ENCODE measurements at places on chromosomes 7 and 10.

DNA sequence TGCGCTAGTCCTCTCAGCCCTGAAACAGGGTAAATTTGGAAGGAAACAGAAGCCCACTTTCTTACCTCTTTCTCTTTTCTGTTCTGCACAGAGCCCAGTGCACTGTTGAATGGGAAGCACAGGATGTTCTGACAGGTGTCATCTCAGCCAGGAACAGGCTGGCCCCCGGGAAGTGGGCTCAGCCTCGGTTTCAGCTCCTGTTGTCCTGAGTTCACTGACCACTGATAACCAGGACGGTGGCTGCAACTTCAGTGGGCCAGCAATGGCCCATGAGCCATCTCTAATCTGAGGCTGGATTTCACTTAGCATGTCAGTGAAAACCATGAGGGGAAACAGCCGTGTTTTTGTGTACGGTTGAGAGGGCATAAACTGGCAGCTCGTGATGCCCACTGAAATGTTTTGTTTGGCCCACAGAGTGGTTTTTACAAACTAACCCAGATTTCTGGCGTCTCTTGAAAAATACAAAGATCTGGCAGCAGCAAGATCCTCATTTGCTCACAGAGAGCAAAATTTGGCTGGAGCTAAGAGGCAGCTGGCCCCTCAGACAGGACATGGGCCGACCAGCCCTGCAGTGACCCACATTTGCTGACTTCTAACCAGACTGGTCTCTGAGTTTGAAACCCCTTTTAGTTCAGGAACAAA is 455.9 kb downstream of the PAXIP1 start:
- no peak for DNase-seq

DNA sequence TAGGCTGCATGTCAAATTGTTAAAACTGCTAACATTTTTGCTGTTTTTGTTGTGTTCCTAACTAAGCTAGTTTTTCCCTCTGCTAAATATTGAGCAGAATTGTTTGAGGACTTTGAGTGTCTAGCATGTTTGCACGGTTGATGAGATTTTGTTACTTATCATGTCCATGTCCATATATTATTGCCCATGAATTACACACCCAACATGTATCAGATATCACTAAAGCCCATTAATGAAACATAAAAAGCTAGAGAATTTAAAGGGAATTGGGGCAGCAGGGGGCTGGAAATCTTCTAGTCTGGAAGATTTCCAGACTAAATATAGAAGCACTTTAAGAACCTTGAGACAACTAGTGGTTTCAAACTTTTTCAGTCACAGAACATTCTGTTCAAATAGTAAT is 197.7 kb downstream of the SNX10 start:
- no peak for DNase-seq

DNA sequence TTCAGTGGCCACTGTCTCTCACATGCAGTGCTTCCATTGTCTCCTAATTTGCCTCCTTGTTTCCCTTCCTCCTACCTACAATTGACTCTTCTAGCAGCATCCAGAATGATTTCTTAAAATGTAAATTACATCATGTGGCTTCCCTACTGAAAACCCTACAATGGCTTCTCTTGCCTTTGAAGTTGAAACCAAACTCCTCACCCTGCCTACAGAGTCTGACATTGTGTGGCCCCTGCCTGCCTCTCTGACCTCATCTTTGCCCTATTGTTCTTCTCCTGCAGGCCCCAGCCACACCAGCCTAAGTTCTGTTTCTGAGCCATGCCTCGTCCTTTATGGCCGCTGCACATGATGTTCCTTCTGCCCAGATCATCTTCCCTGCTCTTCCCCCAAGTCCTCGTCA is 35.8 kb upstream of the CDK1 start:
- DNase-seq: no peak

GRCh38 chr7:154584352-154585252 is 418.3 kb downstream of the PAXIP1 start:
- DNase-seq: peak; percentile 23

- no peak for DNase-seq
These were observed 9.0 kb downstream of the PRKAG2 start for GRCh38 chr7:151867912-151868311.

DNA sequence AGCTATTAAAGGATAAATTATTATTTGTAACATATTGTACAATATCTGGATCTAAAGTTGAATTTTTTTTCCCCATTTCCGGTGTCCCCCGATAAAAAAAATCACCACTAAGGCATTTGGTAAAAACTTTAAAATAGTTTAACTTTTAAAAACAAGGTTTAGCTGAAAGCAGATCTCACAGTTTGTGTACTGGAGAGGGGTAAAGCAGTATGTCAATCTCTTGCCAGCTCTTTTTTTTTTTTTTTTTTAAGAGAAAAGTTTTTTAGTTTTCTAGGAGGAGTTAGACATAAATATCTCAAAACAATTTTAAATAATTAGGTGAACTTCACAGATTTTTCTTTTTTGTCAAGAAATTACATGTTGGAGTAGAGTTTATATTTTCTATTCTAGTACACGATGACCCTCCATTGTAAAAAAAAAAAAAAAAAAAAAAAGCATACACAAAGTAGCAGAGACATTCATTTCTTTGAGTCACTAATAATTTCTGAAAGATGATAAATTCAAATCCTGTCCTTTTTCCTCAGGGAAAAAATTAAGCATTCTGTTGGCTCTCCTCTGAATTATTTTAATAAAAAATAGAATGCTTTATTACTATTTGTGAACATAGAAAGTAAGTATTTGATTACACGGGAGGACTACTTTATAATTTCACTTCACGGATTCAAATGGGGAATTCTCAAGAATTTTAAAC is 1.9 kb upstream of the HBP1 start:
- DNase-seq: peak; percentile 10

GRCh38 chr7:4352069-4352468 is 330.0 kb upstream of the FOXK1 start:
- DNase-seq: no peak

DNA sequence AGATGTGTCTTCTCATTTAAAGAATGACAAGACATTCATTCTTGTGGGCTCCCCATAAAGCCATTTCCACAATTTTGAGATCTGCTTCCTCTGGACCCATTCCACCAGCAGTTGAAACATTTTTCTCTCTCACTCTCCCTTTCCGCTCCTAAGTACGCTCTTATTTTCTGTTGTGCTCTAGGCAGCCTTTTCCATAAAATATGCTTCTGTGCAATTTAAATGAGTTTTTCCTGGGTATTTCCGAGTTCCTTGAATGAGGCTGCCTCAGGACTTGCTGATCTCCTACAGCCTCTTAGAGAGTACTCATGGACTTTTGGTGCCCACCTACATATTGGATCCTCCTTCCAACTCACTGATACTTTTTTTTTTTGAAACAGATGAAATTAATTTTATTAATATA is 23.6 kb upstream of the AKR1D1 start:
- no peak for DNase-seq

DNA sequence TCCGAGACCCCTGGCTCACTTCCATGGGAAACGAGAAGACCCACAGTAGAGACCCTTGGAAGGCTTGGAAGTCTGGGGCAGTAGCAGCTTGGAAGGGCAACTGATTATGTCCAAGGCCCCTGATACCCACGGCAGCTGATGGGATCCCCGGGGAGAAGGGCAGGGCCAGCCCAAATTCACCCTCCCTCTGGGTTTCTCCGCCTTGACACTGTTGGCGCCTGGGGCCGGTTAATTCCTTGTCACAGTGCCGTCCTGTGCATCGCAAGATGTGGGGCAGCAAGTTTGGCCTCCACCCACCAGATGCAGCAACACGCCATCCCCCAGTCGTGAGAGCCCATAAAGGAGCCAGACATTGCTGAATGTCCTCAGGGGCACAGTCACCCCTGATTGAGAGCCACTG is 89.2 kb downstream of the RGS10 start:
- no peak for DNase-seq

DNA sequence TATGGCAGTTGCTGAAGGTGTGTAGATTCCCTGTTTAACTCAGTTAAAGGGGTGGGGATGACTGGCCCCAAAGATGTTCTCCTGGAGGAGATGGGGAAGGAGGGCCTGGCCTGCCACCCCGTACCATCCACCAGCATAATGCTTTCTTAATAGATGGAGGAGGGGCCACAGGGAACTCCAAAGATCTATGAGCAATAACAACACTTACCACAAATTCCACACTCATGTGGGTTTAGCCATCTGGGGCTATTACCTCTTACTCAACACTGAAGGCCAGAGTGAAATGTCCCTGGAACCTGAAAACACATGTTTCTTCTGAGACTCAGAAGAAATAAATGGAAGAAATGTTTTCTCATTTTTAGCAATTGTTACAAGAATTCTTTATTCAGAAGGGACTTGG is 259.0 kb downstream of the CXCL12 start:
- DNase-seq: no peak

DNA sequence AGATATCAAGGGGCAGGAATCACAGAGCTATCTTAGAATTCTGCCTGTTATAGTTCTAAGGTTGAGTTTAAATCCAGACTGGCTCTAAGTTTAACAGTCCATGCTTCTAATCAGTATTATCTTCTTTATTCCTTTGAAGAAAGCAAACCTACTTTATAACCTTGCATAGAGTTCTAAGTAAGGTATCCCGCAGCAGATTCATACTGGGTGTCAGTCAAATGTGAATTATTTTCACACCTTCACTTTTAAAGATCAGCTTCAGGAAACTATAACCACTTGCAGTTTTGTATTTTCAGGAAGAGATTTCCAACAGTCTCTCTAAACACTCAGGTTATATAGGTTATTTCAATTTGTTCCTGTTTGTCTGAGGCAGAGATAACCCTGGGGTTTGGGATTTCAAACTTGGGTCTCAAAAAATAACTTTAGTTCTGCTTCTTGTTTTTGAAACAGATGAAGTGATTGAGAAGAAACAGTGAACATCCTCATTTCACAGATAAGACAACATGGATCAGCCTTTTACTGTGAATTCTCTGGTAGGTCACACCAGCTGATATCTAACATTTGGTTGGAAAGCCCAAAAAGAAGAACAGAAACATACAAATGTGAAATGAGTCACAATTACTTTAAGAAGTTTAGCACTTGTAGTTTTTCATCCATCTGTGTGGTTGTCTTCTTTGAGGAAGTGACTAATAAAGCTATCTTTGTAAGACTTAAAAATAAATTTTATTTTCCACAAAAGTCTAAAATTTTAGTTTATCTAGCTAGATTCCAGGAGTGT is 21.4 kb downstream of the STAMBPL1 start:
- no peak for DNase-seq

DNA sequence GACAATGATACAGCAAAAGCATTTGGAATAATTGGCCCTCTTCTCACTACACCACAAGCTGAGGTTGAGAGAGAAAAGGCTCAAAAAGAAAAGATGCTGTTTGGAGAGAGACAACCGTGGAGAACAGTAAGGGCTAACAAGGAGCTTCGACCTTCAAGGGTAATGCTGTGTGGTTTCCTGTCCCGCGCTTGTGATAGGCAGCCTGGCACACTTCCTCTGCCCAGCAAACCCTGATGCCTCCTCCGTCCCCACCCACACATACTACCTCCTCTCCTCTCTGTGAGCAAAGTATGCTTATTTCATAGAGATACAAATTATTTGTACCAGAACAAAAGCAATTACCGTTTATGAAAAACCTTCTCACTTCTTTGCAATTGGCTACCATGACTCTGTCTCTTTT is 755.4 kb downstream of the KCNMA1 start:
- no peak for DNase-seq

DNA sequence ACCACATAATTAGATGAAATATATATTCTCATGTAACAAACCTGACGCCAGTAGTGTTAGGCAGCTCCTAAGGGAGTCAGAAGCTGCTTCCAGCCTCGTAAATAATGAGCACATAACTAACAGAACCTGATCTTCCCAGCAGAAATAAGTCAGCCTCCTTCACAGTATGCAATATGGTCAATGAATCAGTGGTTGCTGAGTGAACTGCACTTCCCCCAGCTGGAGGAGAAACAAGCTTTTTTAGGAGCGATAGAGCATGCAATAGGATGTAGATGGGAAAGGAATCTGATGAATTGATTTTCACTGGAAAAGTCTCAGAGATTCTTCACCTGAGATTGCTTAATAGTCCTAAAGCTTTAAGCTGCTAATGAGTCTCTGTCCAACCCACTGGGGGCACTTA is 337.2 kb upstream of the LRGUK start:
- DNase-seq: no peak

GRCh38 chr10:48958598-48959190 is 19.1 kb upstream of the LRRC18 start:
- peak; percentile 31 for DNase-seq

GRCh38 chr7:71424166-71425035 is 292.5 kb downstream of the GALNT17 start:
- DNase-seq: peak; percentile 21

GRCh38 chr10:104415526-104416165 is 62.0 kb downstream of the CFAP58 start:
- DNase-seq: no peak

DNA sequence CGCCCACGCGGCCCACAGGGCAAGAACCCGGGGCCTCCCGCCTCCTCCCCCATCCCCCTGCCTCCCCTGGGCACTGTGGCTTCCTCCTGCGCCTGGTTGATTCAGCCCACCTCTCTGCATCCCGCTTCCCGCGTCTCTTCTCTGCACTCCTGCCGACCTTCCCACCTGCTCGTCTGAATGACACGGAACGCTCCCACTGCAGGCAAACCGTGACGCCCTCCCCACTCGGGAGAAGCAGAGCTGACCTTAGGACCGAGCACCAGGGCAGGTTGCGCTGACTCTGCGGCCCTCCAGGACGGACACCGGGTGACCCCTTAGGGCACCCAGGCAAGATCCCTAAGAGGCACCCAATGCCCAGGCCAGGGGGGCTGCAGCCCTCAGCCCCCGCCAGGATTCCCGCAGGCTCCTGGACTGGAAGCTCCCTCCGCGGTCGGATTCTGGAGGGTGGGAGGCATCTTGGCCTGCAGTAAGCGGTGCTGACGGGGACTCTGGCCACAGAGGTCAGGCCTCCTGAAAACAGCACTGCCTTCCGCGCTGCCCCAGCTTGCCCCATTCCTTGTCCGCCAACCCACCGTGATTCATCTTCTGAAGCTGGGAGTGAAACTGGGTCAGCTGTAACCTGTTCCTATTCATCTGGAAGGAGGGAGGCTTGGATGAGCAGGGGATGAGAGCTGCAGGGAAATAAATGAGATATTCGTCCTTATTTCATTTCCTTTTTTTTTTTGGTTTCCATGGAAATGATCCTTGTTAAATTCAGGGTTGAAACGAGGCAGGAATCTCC is 990 bp downstream of the CALML3 start:
- no peak for DNase-seq

DNA sequence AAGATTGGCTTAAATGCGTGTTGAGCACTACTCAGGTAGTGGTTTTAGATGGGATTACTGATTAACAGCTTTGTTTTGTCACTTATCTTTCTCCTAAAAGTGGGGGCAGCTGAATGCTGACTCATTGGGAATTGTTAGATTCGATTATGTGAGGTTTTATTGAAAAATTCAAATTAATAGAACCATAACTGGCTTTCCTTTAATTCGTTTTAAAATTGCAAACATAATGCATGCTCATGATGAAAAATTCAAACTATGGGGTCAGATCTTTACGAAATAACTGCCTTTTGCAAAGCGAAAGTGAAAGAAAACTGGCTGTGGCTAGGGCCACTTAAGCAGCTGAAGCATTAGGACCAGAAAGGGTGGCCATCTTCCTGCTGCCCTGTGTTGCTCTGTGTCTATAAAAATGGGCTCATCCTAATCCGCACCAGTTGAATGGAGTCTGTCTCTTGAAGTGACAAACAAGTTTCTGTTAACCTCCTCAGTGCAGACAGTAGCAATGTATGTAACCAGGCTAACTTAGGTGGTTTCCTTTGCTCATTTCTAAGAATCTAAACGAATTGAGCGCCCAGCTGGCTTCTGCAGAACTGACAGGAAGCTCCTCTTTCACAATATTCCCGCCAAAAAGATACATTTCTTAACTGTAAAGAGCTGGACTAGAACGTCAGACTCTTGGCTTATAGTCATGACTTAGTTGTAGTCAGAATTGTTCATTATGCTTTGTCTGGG is 27.8 kb downstream of the DENND10 start:
- DNase-seq: no peak
